ENCODE measurements at places on chromosomes 12 and 14.

DNA sequence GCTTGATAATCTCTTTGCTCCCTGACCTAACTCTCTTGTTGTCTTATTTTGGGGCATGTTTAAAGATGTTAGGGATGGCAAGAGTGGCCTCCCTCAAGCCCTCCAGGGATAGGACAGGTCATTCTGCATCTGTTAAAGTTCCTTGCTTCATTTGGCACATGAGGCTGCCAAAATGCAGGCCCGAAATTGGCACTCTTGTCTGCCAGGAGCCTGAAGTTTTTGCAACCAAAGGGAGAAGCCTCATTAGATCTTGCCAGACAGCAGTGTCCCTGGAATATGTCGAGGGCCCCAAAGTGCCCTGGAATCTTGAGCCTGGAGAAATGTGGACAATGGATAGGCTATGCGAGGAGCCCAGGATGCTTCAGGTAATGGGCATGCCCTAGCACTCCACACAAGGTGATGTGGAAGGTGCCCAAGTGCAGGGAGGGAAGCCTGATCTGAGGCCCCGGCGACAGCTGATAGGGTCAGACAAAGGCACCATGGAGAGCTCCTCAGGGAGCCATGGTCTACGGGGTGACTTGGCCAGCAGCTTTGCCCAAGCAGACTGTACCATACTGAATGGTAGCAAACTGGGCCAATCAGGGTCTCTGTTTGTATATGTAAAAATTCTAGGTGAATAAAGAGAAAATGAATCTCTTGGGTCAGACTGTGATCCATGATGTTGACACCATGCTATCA, 173.0 kb upstream of the WSCD2 start:
- DNase-seq, result no peak

DNA sequence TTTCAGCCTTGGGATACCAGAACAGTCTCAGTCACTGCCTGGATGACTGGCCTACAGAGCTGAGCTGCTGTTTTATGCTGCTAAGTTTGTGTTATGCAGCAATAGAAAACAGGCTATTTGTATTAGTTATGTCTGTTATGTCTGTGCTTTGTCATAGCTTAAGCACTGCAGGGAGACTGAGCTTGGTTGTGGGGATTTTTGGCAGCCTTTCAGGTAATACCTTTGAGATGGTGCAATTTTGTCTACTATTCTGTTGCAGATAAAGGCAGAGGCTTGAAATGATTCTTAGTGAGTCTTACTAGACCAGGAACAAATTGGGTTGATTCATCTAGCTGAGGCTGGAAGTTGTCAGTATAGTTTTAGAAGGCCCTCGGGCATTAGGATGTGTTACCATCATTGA, 201.3 kb upstream of the RBM19 start:
- no peak for DNase-seq

GRCh38 chr12:61891632-61892031, 368.6 kb upstream of the USP15 start:
- no peak for DNase-seq

GRCh38 chr12:20421421-20421820, 53.1 kb downstream of the PDE3A start:
- DNase-seq, result no peak

DNA sequence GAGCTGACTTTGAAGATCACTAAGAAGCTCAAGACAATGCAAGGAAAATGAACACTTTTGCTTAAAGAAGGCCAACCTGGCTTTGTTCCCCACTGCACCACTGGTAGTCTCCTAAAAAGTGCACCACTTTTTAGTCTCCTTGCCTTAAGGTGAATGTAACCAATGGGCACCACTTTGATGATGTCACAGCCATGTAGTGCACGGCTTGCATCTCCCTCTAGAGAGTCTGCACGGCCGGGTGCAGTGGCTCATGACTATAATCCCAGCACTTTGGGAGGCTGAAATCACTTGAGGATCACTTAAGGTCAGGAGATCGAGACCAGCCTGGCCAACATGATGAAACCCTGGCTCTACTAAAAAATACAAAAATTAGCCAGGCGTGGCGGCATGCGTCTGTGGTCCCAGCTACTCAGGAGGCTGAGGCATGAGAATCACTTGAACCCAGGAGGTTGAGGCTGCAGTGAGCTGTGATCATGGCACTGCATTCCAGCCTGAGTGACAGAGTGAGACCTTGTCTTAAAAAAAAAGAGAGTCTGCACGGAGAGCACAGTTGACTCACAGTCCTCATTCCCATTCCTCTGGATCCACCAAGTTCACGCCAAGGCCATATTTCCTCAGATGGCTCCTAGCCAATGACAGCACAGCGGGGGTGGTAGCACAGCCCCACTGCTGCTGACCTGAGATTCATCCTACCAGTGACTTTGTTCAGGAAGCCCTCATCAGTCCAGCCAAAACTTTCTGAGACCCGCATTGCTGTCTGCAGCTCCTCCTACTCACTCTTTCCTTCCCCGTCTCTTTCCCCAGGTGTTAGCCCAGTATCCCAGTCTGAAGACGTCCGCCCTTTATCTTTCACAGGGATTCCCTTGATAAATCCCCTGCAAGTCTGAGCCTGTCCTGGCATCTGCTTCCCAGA, 16.5 kb upstream of the IFT81 start:
- no peak for DNase-seq

GRCh38 chr12:112466011-112466422, 47.3 kb downstream of the PTPN11 start:
- DNase-seq, result no peak

- DNase-seq, result no peak
Observed at GRCh38 chr12:627863-628741, 35.1 kb downstream of the NINJ2 start.

DNA sequence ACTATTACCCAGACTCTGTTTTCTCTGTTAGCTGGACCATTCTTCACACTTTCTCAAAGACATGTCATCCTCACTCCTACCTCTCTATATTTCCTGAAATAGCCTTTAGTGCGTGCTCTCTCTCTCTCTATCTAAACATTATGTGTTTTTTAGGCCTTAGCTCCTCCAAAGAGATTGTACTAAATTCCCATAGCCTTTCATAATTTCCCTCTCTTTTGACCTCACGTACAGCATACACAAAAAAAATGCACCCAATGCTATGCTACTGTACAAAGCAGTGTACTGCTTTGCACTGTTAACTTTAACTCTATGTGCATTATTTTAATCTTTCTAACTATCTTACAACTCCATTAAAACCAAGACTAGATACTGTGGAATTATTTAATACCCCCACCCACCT, 288.4 kb downstream of the DAD1 start:
- DNase-seq, result no peak

DNA sequence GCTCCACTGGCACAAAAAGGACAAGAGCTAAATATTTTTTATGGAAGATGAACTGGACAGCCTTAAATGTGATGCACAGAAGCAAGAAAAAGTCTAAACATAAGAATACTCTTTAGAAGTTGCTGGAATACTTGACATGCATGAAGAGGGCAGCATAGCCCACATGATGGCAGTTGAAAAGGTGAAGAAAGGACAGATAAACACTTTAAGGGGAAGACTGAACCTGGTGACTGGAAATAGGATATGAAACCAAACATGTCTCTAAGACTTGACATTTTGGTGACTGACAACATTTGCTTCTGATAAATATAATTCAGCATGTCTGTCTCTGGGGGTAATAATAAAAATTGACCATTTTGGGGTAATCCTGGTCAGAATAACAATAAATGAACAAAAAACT, 273.1 kb downstream of the CCDC91 start:
- DNase-seq, result no peak

GRCh38 chr14:81261176-81261575, 40.4 kb upstream of the GTF2A1 start:
- no peak for DNase-seq

GRCh38 chr14:31200702-31200990, 6.9 kb downstream of the HECTD1 start:
- no peak for DNase-seq

- DNase-seq, result no peak
Observed at GRCh38 chr12:6923003-6923732, 4.6 kb upstream of the ATN1 start.

- DNase-seq, result no peak
Observed at GRCh38 chr12:80100591-80100990, 1.3 kb downstream of the OTOGL start.

DNA sequence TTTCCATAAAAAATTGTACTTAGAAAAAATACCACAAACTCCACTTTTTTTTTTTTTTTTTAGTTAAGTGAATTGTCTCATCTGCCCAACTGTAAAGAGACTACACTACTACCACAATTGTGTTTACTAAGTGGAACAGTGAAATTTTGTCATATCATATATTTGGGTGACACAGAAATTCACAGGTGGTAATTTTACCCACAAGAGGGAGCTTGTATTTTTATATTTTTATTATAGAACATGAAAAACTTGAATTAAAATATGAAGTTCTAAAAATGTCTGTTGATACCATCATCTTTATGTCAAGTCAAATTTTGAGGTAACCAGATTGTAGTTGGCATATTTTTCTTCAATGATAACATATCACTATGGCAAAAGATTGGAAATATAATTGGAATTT, 329.4 kb upstream of the SOX5 start:
- no peak for DNase-seq

GRCh38 chr12:5197131-5197530, 153.5 kb downstream of the KCNA5 start:
- DNase-seq, result no peak

GRCh38 chr14:73339846-73340595, 102.7 kb downstream of the PAPLN start:
- no peak for DNase-seq
